Dermis blood vessel endothelial cell (primary cell): ENCODE measurements at places on chromosomes 16 and 17. TPM values are rescaled to one million over a fixed set of nuclear protein-coding genes. Genes with fewer than 3 reads are reported as not detected.

NPIPA5 gene
- total RNA-seq, result 0.98 and 1.0 TPM in 2 replicates

ABCA8 gene
- under 0.01 and 0.19 TPM in 2 replicates for total RNA-seq

TBKBP1 gene
- total RNA-seq, result 14.8 and 20.2 TPM in 2 replicates

TMEM238L gene
- not detected in 2 replicates for total RNA-seq

CDRT15 gene
- total RNA-seq, result not detected in 2 replicates

RDM1 gene
- 0.47 and 1.0 TPM in 2 replicates for total RNA-seq

HID1 gene
- 53.8 and 65.1 TPM in 2 replicates for total RNA-seq
